ENCODE measurements at places on chromosomes 5 and 9. TPM values are rescaled to one million over a fixed set of nuclear protein-coding genes. Genes with fewer than 3 reads are reported as not detected.

- DNase-seq: no peak
Observed at GRCh38 chr5:158801893-158802292, 297.8 kb downstream of the EBF1 start.

GRCh38 chr5:3024976-3025375 lies 273.5 kb upstream of the IRX2 start:
- DNase-seq: no peak

GRCh38 chr9:116717150-116717549 lies 30.0 kb downstream of the TRIM32 start:
- no peak for DNase-seq

- DNase-seq: no peak
Observed at GRCh38 chr9:120289990-120290975, 289.7 kb downstream of the CDK5RAP2 start.

DNA sequence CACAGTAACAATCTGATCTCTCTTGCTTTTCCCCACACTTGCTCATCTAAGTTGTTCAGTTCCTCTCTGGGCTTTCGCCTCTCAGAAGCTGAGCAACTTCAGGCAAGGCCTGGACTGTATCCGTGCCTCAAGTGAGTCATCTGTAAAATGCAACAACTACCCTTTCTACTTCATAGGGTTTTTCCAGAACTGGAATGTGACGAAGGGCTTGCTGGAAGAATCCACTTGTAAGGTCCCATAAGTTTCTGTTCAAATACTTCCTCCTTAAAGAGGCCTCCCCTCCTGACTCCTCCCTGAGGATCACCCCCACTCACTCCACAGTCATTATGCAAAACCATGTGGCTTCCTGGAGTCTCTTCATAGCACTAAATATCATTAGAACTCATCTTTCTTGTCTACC lies 17.5 kb upstream of the INSYN2B start:
- no peak for DNase-seq

- no peak for DNase-seq
Observed at GRCh38 chr5:106020894-106021293, 1649.8 kb downstream of the EFNA5 start.

GRCh38 chr5:78475370-78475769 lies 115.0 kb downstream of the SCAMP1 start:
- no peak for DNase-seq

FIBCD1 gene
- total RNA-seq: 0.14 TPM

LEAP2 gene
- 0.69 TPM for total RNA-seq
